ENCODE measurements at places on chromosomes 5 and 9.

GRCh38 chr5:38660194-38660668 lies 103.8 kb upstream of the LIFR start:
- DNase-seq = no peak

DNA sequence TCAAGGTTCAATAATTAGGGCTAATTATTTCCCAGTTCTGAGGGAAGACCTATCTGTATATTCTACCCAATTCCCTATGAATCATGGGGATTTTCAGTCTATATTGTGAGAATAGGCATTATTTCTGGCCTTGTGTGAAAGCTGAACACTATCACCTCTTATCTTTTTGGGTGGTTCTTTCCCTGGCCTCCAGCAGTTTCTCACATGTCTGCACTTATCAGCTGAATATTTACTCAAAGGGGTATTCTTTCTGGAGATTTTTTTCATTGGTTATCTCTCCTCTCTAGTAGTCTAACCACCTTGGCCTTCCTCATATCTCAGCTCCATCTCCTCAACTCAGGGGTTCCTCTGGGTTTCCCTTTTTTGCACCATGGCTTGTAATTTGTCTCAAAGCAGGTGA lies 64.9 kb upstream of the LIFR start:
- no peak for DNase-seq

GRCh38 chr5:158543539-158544387 lies 556.0 kb downstream of the EBF1 start:
- no peak for DNase-seq

- DNase-seq = no peak
Observed at GRCh38 chr5:178996156-178996555, 1.0 kb upstream of the GRM6 start.

DNA sequence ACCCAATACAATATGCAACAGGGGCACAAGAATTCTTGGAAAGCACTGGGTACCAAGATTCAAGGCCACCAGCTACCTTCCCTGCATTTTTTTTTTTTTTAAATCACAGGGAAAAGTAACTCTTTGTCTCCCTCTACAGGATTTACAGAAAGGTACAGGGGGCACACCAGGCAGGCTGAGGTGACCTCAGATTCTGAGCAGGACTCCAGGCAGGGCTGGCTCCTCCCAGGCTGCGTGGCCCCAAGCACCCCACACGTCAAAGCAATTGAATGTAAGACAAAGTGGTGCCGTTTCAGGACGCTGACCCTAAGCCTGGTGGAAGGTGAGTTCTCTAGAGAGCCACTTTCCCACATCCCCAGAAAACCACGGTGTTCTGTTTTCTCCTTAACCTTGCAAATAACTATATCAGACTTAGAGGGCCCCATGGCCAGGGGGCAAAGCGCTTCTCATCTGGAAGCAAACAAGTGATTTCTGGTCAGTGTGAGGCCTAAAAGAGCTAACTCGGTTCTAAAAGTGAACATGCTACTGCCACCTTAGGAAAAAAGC lies 222.6 kb downstream of the ROR2 start:
- DNase-seq = no peak

GRCh38 chr9:83906144-83906543 lies 15.1 kb downstream of the KIF27 start:
- no peak for DNase-seq

DNA sequence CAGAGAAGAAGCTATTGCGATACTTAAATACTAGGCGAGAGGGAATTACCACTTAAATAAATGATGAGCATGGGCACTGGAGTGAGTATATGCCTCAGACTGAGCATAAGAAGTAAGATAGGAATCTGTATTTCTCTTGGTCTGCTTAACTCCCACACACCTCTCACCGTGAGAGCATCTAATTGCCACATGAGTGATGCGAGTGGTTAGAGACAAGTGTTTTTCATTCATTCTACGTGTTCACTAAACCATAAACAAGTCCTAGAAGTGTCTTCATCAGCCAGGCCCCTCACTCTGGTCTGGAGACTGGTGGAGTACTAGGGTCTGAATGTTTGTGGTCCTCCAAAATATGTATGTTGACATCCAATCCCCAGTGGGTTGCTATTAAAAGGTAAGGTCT lies 150.2 kb upstream of the SLC12A2 start:
- DNase-seq = no peak

GRCh38 chr5:96680759-96681470 lies 18.7 kb downstream of the CAST start:
- DNase-seq = no peak

DNA sequence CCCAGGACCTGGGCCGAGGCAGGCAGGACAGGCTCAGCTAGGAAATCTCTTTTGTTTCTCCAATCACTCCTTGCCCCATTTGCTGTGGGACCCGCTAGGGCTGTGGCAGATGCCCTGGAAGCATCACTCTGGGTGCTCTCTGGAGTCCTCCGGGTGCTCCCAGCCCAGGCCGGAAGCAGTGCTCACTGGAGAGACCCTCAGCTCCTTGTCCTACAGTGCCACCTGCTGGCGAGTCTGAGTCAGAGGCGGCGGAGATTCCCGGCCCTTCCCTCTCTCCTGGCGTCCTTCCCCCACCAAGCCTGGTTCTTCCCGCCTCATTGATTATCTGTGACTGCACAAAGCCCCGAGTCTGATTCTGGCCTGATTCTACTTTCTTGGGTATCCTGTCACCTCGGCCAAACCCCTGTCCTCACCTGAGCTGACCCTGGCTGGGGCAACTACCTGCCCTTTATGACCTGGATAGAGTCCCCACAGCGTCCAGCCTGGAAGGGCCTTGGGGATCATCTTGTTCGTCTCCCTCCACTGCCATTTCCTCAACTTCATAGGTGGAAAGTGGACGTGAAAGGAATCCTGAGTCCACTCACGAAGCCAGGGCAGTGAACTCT lies 7.3 kb upstream of the BARHL1 start:
- peak; percentile 8 for DNase-seq

GRCh38 chr9:98596486-98596885 lies 112.2 kb downstream of the GABBR2 start:
- DNase-seq = no peak

DNA sequence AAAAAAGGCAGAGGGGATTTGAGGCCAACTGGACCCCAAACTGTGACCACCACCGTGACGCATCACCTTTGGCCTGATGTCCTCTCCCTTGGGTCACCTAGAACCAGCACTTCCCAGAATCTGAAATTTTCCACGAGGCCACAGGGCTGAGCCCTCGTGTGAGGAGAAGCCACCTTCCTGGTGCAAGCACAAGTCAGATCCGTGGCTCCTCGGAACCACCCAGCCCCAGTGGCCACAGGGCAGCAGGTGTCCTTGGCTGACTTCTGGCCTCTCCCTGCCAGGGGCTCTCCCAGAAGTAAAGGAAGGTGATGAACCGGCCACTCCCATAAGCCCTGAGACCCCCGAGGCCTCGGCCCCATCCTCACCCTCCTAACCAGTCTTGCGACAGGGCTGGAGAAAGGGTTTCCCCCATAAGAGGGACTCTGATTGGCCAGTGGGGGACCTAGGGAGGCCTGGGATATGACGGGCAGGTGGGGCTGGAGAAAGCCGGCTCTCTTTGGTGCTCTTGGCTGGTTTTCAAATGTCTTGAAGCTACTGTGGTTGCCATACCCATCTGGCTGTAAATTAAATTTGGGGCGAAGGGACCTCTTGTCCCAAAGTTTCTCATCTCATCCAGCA lies 20.9 kb upstream of the HMCN2 start:
- DNase-seq = no peak

DNA sequence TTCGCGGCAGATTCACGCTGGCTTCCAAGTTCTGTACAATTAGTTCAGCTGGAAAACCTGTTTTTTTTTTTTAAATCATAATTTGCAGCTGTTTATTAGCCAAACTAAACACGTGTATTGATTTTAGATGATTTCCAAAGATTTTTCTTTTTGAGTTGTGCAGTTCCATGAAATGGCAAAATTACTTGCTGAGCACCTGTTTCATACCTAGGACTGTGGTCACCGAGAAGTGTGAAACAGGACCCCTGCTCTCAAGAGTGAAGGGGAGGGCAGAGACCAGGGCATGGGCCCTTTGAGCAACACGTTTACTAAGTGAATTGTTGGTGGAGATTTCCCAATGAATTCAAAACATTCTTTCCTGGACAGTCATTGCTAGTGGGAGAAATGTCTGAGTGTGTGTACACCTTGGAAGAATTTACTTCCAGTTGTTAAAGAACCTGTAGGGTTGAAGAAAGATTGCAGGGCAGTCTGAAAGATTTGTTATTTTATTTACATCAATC lies 688 bp downstream of the SNX24 start:
- no peak for DNase-seq

DNA sequence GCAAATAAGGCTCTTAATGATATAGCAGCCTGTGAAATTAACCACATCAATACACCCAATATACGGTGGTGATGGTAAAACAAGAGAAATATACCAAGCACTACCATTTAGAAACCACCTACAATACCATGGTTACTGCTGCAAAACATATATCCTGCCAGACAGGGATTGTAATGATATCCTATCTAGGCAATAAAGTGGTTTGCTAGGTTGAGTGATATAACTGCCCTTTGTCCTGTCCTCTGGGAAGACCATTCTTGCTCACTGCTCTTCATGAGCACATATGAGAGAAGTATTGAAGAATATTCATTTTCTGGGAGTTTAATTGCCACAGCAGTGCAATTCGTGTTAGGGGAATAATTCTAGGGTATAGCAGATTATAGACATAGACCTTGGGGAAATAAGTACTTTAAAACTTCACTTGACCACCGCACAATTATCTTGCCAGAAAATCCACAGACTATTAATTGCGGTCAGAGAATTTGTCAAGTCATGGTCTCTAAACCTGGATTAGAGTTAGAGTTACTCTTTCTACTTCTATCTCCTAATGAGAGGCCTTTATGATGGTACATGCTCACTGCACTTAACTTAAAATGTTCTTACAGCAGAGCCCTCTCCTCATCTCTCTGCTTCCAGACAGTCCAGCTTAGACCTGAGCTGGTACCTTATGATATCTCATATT lies 413.0 kb downstream of the ZNF608 start:
- DNase-seq = no peak

- no peak for DNase-seq
Observed at GRCh38 chr5:169356181-169356580, 55.2 kb upstream of the SLIT3 start.
